KG1 (cell line): ENCODE measurements at places on chromosomes 3 and 15.

DNA sequence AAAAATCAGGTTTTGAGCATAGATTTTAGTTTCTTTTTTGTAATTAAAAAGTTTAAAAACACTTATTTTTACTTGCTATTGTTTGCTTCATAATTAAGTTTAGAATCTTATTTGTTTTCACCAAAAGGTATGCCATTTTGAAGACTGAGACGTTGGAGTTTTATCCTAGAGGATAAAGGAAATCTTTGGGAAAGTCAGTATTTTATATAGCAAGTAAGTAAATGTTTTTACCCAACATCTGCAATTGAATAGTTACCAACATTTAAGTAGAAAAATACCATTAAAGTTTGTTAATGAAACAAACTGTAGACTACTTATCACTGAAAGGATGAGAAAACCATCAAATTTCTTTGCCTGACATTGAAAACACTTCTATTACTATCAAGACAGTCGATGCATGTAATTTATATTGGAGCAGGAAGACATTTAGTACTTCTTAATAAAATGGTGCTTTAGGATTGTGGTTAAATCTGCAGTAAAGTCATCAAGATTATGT lies 14.0 kb upstream of the CHD2 start:
- no peak for DNase-seq

GRCh38 chr15:54364961-54365360 lies 386.7 kb downstream of the UNC13C start:
- no peak for DNase-seq

DNA sequence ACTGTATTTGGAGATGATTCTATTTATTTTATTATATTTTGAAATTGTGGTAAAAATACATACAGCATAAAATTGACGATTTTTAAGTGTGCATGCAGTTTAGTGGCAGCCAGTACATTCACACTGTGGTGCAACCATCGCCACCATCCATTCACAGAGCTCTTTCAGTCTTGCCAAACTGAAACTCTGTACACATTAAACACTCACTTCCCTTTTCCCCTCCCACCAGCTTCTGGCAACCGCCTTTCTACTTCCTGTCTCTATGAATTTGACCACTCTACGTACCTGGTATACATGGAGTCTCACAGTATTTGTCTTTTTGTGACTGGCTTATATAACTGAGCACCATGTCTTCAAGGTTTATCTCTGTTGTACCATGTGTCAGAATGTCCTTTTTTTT lies 303.3 kb upstream of the ATP10A start:
- DNase-seq: no peak

- DNase-seq: no peak
Measured at GRCh38 chr3:195119461-195120266, 151.3 kb downstream of the XXYLT1 start.

DNA sequence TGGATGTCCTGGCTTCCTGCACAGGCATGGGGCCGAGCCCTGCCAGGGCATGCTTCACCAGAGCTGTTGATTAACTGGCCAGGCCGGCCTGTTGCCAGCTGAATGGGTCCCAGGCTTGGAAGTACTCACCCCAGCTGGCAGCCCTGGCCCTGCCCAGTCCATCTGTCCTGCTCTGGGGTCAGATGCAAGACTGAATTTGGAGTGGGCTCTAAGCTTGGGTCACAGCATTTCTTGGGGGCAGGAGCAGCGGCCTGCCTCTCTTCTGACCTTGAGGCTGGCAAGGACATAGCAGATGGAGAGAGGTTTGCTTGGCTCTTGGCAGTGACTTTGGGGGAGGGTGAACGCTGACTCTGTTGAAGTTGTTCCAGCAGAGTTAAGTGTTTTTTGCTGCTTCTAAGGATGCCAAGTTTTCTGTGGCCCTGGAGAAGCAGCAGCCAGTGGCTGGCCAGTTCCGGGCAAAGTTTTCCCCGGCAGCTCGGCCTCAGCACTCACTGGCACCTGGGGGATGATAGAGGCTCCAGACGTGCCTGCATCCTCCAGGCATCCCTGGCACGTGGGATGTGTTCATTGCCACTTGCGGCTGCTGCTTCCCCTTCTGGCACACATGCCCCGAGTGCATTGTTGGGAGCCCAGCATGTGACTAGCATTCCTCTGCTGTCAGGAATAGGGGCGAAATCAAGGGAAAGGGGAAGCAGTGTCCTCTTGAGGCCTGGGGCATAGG lies 22.9 kb downstream of the PDIA5 start:
- DNase-seq: no peak

GRCh38 chr15:57097246-57097645 lies 178.8 kb downstream of the TCF12 start:
- DNase-seq: no peak

- DNase-seq: no peak
Measured at GRCh38 chr3:39021465-39022285, 30.1 kb downstream of the SCN11A start.

GRCh38 chr3:71723452-71724170 lies 1.6 kb downstream of the EIF4E3 start:
- no peak for DNase-seq

- DNase-seq: no peak
Measured at GRCh38 chr3:123072152-123072551, 5.3 kb downstream of the PDIA5 start.

- no peak for DNase-seq
Measured at GRCh38 chr15:56786966-56787365, 53.7 kb upstream of the ZNF280D start.

- no peak for DNase-seq
Measured at GRCh38 chr3:188239035-188239434, 85.1 kb downstream of the LPP start.

- no peak for DNase-seq
Measured at GRCh38 chr3:173584093-173584837, 186.7 kb downstream of the NLGN1 start.

DNA sequence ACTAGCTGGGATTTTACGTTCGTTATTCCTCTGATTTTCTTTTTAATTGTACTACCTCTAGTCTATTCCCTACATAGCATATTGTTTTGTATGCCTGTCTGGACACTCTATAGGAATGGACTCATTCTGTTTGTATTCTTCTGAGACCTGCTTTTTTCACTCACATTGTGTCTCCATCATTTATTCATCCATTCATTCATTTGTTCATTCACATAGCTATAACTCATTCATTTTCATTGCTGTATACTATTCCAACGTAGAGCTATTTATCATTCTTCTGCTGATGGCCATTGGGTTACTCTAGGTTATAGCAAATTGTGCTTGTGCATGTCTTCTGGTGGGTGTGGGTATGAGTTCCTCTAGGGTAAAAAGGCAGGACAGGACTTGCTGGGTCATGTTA lies 74.0 kb upstream of the SLC6A6 start:
- DNase-seq: no peak

DNA sequence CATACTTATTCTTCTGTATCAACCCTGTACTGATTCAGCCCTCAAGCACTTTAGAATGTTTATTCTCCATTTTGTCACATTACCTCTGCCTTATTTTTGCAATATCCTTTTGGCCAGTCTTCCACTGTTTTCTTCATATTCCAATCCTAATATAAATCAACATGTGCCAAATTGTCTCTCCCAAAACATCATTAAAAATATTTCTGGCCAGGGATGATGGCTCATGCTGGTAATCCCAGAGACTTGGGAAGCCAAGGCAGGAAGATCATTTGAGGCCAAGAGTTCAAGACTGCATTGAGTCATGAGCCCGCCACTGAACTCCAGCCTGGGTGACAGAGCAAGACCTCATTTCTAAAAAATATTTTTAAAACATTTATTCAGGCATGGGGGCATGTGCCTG lies 641.4 kb upstream of the CBLB start:
- DNase-seq: no peak

DNA sequence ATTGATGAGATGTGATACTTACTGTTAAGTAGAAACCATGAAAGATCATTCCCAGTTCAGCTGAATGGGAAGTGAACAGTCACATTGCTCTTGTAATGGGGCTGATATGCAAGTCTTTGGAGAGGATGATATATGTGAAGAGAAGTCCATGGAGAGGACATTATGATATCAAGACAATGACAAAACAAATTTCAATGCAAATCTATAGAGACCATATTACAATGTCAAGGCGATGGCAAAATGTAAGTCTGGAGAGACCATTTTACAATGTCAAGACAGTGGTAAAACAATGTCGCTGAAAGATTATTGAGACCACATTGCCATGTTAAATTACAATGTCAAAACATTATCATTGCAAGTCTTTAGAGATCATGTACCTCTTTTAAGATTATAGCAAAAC lies 277.1 kb upstream of the MEIS2 start:
- DNase-seq: no peak

DNA sequence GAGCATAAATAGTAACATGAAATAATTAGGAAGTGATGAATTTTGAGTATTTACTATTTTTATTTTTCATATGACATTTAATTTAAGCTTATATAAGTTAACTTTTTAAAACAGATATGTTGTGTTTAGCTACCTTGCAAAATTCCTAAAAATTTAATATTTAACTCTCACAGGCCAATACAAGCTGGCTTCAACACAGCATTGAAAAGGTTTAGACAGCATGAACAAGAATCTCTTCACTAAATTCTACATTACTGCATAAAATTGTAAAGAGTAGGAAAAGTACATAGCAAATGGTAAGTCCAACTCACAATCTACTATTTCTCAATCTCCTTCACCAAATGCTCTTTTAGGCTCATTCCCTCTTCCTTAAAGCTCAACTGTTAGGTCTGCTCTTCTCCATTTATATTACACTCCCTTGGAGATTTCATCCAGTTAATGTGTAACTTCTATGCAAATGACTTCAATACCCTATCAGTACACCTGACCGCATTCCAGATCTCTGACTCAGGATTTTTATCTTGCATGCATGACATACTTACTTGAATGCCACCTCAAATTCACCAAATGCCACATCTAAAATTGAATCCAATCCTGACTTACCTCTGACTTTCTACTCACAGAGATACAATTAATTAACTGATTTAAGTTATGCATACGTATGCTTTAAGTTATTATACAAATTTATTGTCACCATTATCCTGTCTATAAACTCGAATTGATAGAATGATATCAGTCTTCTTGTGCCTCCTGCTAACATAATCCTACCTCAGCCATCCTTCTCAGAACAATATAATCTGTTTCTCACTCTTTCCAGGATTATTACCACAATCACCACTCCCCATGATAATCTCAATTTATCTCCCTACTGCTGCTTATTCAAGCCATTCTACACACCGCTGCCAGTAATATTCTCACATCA lies 127.0 kb downstream of the STAG1 start:
- DNase-seq: no peak

- peak; percentile 8 for DNase-seq
Measured at GRCh38 chr15:45393851-45394250, 15.5 kb upstream of the GATM start.

- no peak for DNase-seq
Measured at GRCh38 chr3:60610441-60611112, 640.7 kb downstream of the FHIT start.

- no peak for DNase-seq
Measured at GRCh38 chr3:40137591-40138295, 171.8 kb upstream of the EIF1B start.

GRCh38 chr15:99630607-99631131 lies 64.9 kb downstream of the MEF2A start:
- DNase-seq: no peak

- no peak for DNase-seq
Measured at GRCh38 chr3:117922039-117922438, 1112.6 kb downstream of the IGSF11 start.

- no peak for DNase-seq
Measured at GRCh38 chr15:25527118-25527517, 88.3 kb upstream of the UBE3A start.

DNA sequence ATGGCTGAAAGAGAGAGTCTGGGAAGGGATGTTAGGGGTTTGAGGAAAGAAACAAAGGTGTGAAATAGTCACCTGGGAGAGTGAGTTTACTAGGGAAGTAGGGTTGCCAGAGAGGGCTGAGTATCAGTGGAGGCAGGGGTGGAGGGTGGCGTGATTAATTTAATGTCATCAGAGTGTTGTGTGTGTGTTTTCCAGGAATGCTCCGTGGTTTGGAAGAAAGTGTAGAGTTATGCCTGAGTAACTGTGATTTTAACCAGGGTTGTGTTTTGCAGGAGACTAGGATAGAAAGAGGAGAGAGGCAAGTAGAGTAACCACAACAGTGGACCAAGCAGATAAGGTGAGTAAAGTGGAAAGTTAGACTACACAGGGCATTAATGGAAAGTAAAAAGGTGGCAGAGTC lies 27.2 kb downstream of the PLD1 start:
- DNase-seq: no peak

- DNase-seq: no peak
Measured at GRCh38 chr3:17307482-17307881, 422.7 kb downstream of the PLCL2 start.

- DNase-seq: no peak
Measured at GRCh38 chr15:57503911-57504598, 87.6 kb upstream of the MYZAP start.

- no peak for DNase-seq
Measured at GRCh38 chr3:172036541-172037215, 2.7 kb upstream of the FNDC3B start.

- no peak for DNase-seq
Measured at GRCh38 chr3:122102191-122102935, 47.2 kb downstream of the CD86 start.

DNA sequence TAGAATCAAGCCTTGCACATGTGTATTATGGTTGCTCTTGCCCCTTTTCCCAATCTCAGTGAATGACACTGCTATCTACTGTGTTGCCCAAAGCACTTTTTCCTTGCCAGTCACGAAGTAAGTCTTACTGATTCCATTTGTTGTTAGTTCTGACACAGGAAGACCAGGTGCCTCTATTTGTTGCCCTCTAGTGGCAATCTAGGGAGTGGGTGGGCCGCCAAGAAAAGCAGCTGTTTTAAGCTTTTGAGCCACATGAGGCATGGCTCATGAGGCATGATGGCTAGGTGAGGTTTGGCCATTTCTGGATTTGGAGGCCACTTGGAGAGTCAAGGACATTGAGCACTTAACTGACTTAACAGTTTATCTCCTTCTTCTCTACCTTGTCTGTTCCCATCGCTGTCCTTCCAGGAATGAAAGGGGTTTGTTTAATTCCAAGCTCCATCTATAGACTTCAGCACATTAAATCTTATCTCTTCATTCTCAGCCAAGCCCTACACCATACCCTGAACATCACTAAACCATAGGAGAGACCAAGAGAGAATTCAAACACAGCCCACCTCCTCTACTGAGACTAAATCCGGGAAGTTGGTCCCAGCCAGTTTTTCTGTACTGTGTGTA lies 103.1 kb downstream of the HCN4 start:
- peak; percentile 15 for DNase-seq

- no peak for DNase-seq
Measured at GRCh38 chr15:25486051-25486450, 47.2 kb upstream of the UBE3A start.

- no peak for DNase-seq
Measured at GRCh38 chr3:130783629-130784028, 37.0 kb upstream of the PIK3R4 start.
